ENCODE measurements at places on chromosomes 2 and 18.

DNA sequence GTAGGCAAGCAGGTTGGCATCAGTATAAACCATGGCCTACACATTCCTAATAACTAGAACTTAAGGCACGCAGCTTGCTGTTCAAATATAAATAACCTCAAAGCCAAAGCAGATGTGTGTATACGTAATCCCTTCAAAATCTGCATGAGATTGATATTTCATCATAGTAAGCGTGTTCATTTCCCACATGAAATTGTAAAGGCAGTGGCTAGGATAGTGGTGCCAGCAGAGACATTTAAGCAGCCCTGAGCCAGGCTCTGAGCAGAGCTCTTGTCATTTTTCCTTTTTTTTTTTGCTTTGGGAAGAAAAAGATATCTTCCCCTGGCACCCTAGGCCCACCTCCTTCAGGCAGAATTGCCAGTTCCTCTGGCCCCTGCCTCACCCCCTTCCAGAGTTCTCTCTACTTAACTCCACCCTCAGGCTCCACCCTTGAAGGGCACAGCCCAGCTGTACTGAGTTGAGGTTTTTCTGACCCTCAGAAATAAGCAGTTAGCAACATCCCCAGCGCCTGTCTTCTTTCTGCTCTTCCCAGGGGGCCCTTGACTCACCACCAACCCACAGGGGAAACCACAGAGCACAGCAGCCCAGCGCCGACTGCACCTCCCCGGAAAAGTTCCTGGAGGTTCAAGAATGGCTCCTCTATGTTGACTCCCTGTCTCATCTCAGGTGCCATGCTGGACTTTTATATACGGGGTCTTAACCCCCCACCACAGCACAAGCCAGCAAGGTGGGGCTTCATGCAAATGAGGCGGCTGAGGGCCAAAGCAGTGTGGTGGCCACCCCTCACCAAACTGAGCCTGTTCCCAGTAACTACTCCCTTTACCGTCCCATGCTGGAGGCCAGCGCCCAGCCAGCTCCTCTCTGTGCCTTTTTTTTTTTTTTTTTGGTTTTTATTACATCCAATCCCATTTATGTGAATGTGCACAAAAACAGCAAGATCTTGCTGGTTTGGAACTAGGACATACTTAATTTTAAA, 84.7 kb downstream of the EHD3 start:
- peak; percentile 83 for DNase-seq

GRCh38 chr18:50791599-50792438, 28.0 kb downstream of the MRO start:
- DNase-seq: no peak

DNA sequence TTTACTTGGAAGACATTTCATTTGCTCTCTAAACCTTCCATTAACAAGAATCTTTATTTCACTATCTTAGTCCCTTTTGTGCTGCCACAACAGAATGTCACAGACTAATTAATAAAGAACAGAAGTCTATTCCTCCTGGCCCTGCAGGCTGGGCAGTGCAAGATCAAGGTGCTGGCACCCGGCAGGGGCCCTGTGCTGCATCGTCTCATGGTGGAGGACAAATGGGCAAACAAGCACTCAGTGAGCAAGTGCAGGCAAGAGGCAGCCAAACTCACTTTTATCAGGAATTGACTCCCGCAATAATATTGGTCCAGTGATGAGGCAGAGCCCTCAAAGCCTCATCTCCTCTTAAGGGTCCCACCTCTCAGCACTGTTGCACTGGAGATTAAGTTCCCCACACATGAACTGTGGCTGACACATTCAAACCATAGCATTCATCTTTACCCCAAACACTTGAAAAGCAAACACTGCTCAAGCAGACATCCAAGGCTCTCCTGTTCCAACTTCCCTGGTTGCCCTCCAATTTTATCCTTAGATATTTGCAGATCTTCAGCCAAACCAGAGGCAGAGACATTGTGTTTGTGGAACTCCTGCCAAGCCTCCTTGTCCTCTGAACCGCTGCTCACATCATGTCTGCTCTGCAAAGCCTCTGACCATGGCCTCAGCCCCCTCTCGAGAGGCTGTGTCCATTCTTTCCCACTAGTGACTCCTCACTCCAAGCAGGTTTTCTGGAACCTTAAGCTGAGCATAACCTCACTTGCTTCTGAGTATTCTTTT, 404.4 kb upstream of the SOX11 start:
- no peak for DNase-seq

GRCh38 chr2:4635289-4635688, 931.9 kb downstream of the DCDC2C start:
- DNase-seq: no peak

- DNase-seq: no peak
These were observed 70.7 kb downstream of the NEDD4L start for GRCh38 chr18:58114766-58115165.

- no peak for DNase-seq
These were observed 218.8 kb downstream of the DYSF start for GRCh38 chr2:71671895-71672825.

DNA sequence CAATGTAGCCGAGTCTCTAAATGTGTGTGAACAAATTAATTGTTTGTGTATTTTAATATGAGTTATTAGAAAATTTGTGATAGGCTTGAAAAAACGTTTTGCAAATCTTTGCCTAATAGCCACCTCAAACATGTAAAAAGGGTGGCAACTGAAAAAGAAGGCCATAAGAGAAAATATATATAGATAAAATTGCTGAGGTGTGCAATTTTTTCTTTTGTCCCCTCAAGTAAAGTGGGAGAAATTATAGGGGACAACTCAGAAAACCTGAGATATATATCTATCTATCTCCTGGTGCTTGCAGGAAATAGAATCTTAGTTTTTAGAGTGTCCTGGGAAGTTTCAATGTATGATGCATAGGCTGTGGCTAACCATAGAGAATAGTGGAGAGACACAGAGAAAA, 201.4 kb upstream of the LRP1B start:
- DNase-seq: no peak

GRCh38 chr2:75432761-75433361, 127.9 kb downstream of the EVA1A start:
- peak; percentile 32 for DNase-seq

DNA sequence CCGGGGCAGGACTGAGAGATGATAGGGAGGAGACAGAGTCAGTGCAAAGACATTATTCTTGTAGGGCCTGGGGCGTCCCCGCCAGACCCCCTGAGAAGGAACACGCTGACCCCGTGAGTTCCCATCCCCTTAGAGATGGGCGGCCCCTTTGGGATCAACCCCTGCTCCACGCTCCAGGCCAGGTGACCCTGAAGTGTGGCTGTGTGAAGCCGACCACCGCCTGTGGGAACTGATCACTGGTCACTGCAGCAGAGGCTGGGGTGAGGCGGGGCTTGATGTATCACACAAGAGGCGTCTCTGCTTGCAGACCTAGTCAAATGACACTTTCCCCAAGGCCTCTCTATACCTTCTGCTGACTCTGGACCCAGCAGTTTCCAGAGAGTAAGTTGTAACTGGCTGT, 157.4 kb upstream of the TWIST2 start:
- DNase-seq: no peak

DNA sequence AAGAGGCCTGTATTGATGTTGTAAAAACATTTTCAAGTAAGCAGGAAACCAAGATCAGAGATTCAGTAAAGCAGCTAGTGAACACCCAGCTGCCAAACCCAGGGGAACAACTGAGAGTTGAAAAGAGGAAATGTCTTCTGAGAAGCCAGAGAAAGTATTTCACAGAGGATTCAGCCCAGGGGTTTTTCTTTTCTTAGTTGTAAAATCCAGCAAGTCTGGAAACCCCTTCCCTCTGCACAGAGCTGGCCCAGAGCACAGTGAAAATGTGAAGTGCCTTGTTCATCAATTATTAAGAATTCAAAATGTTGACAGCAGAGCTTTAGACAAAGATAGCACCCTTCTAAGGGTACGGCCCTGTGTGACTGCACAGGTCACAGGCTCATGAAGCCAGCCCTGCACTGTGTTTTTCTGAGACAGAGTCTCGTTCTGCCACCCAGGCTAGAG, 28.4 kb downstream of the AFF3 start:
- no peak for DNase-seq

DNA sequence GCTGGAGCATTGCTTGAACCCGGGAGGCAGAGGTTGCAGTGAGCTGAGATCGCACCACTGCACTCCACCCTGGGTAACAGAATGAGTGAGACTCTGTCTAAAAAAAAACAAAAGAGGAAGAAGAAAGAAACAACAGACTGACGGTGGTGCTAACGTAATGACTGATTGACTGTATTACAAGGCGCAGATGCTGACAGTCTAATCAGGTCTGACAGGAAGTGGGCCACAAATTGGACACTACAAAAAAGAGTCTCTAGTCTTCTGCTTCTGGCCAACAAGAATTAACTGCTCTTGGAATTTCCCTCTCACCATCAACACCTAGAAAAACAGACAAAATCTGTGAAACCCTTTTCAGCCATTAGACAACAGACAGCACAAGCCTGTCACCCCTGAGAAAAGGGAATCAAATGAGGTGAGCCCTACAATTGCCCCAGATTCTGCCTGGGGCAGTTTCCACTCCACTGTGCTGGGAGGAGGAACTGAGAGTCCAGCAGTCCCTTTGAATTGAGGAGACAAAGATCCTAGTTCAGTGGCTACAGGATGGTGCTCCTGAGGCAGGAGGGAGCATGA, 43.3 kb downstream of the SNED1 start:
- DNase-seq: no peak

- no peak for DNase-seq
These were observed 415.3 kb upstream of the ZEB2 start for GRCh38 chr2:144935191-144935590.

DNA sequence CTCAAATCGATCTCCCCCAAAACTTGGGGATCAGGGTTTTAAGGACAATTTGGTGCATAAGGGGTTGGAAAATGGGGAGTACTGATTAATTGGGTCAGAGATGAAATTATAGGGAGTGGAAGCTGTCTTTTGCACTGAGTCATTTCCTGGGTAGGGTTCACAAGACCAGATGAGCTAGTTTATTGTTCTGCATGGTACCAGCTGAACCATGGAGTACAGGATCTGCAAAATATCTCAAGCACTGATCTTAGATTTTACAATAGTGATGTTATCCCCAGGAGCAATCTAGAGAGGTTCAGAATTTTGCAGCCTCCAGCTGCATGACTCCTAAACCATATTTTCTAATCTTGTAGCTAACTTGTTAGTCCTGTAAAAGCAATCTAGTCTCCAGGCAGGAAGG, 73.1 kb downstream of the CPO start:
- no peak for DNase-seq

- DNase-seq: no peak
These were observed 81.0 kb downstream of the NDUFA10 start for GRCh38 chr2:239943991-239944631.

DNA sequence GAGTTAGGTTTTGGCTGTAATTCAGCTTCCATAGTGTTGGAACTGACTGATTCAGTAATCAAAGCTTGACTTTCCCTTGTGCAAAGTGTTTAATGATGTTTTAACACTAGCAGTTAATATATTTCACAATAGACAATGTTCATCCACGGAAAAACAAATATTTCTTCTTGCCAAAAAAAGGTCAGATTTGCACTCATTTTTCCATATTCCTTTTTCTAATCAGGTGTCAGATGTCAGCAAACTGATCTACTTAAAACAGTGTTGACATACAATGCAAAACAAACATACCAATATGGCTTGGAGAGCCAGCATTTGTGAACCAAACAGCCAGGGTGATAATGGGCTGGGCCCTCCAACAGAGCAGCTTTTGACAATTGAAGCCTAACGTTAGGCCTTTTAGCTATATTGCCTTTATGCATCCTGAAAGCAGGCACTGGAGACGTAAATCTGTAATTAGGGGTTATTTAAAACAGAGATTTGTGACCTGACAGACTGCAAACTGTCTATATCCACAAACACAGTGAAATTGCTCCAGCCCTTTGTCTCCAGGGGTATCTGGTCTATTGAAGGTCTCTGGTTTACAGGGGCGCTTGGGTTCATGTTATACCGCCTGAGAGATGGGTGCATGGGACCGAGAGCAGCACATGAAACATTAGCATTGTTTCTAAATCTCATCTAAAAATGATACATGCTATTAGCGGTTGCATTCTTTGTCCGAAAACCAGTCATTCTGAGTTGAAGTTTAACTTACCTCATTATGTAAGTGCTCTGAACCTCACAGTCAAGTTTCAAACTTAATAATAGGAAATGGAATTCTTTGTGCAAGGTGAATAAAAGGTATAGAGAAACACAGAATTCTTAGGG, 7.1 kb upstream of the CDCA7 start:
- DNase-seq: no peak

GRCh38 chr2:240586919-240587800, 626 bp downstream of the CAPN10 start:
- DNase-seq: no peak

DNA sequence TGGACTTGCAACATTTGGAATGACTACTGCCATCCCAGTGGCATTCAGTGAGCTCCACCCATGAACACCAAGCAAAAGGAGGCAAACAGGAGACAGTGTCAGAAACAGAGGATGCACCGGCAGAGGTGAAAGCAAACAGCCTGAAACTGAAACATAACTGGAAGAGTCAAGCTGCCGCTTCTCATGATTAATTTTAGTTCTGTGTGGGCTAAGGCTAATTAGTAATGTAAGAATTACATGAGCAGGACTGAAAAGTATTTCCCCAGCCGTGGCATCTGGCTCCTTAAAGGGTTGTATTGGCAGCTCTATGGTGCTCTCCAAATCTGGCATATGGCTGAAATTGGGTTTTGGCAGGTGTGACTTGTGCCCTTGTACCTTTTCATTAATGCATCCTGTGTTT, 1108.1 kb downstream of the TSN start:
- no peak for DNase-seq

- DNase-seq: no peak
These were observed 26.5 kb downstream of the MSTN start for GRCh38 chr2:190036071-190036470.

DNA sequence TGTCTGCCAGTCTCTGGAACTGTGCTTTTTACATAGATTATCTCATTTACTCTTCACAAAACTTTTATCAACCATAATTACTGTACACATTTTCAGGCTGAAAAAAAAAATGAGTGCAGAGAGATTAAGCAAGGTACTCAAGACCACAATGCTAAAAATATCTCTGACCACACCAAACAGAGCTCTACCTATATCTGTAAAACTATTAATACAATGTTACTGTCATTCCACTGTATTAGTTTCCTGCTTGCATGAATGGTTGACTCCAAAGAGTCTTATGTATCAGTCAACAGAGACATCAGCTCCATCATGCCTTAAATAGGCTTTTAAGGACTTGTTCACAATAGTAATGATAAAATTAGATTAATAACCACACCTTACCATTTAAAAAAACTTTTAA, 134.7 kb upstream of the CCDC150 start:
- DNase-seq: no peak
